NCI-H146 (cell line): ENCODE measurements at places on chromosomes 2 and 18.

DNA sequence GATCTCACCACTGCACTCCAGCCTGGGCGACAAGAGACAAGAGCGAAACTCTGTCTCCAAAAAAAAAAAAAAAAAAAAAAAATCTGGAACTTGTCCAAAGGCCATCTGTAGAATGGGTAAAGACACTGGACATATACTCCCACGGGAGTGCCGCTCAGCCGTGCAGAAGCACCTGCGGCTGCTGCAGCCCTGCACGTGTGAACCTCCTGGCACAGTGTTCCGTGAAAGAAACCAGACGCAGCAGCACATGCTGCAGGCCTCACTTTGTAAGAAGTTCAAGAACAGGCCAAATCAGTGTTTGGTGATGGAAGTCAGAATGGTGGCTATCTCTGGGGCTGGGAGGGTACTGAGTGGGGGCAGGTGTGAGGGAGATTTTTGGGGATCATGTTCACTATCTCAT, 6.5 kb downstream of the CHRND start:
- no peak for DNase-seq

- DNase-seq, result no peak
Measured at GRCh38 chr2:23587341-23587880, 202.4 kb downstream of the KLHL29 start.

GRCh38 chr2:115910270-115910669, 1467.8 kb downstream of the DPP10 start:
- no peak for DNase-seq

DNA sequence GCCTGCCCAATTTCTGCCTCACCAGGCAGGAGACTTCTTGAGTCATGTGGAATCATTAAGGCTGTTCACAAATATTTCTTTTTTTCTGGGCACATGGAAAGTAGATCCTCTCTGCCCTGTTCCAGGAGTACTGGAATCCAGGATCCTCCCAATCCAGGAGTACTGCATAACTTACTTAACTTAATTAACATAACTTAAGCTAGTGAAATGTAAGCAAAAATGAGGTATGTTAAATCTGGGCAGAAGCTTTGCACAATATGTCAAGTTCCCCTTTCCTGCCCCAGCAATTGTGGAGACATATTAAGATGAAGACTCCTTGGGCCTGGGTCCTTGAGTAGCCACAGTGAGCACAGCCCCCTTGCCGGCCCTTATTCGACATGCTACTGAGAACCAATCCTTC, 3.2 kb downstream of the CD207 start:
- DNase-seq, result no peak

DNA sequence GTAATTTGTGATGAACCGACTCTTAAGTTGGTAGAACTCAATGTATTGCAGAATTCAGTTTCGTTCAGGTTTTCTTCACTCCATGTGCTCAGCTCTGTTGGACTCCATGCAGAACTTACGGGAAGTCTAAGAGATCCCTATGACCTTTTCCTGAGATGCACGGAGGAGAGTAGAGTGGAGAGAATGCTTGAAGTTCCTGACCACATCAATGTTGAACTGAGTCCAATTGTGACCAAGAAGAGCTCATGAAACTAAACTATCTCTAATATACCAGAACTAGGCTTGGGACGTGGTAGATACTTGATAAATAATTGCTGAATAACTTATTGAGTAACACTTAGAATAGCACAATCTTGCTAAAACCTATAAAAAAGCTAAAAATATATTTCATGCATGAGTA, 47.2 kb downstream of the TMEM178A start:
- DNase-seq, result no peak

GRCh38 chr2:111986116-111986900, 68.8 kb upstream of the TMEM87B start:
- DNase-seq, result no peak

- no peak for DNase-seq
Measured at GRCh38 chr2:228681979-228682378, 500.5 kb upstream of the SPHKAP start.

- DNase-seq, result no peak
Measured at GRCh38 chr2:196160101-196160500, 11.3 kb downstream of the STK17B start.

DNA sequence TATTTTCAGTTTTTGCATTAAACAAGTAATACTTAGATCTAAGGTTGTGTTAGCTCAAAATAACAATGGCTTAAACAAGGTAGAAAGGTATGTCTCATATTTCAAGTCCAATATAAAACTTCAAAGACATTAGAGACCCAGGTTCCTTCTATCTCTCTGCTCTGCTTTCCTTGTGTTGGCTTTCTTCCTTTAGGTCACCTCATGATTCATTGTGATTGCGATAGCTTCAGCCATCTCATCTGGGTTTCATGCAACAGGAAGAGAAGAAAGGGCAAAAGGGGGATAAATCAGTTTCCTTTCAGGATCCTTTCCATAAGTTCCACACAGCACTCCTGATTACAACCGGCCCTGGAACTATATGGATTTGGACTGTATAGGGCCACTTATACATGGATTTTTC, 16.0 kb upstream of the TBR1 start:
- DNase-seq, result no peak

- DNase-seq, result no peak
Measured at GRCh38 chr2:214203744-214204289, 207.0 kb upstream of the VWC2L start.

DNA sequence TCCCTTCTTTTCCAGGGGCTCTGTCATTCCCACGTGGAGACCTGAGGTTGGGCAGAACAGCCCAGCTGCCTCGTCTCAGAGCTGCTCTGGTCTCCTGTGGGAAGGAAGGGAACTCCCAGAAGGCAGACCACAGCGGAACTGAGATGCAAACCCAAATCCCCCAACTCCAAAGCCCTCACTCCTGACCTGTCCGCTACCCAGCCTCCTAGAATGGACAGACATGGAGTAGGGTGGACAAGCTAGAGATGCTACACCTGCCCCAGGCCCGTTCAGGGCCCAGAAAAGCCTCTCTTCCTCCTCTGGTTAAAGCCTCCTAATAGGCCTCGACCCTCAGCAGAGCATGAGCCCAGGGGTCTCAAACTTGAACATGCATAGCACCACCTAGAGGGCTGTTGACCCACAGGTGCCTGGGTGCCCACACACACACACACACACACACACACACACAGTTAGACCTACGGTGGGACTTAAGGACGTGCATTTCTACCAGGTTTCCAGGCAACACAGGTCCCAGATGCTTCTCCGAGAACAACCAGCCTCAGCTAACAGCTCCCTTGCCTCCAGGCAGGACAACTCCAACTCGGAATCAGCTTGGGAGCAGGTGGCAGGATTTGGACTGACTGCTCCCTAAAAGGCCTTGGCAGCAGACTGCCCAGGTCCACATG, 93.5 kb downstream of the TNS1 start:
- no peak for DNase-seq

DNA sequence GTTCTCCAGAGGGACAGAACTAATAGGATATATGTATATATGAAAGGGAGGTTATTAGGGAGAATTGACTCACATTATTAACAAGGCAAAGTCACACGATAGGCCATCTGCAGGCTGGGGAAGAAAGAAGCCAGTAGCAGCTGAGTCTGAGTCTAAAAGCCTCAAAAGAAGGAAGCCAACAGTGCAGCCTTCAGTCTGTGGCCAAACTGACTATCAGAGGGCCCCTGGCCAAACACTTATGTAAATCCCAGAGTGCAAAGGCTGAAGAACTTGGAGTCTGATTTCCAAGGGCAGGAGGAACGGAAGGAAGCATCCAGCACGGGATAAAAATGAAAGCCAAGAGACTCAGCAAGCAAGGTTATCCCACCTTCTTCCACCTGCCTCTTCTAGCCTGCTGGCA, 108.0 kb upstream of the LDLRAD4 start:
- no peak for DNase-seq

DNA sequence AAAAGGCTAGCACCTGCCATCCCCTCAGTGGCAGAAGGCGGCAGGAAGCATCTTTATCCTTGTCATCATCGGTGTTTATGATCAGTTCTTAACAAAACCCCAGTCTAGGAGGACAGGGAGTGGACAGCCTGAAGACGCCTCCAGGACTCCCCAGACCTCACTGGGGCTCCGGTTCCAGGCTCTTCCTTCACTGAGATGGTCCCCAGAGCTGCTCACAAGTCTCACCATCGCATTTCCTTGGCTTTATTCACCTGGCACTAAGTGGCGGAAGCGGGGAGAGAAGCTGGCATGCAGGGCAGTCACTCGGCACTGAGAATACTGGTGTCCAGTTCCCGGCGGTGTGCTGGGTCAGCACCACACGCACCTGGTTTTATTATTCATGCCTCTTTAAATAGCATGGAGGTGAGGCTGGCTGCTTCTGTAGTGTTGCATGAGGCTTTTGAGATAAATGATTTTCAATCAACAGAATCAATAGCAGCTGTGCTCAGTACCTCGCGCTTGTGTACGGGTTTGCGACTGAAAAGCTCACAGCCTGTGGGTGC, 68.7 kb downstream of the CABLES1 start:
- no peak for DNase-seq

GRCh38 chr2:128682266-128682665, 363.6 kb upstream of the HS6ST1 start:
- no peak for DNase-seq

- DNase-seq, result no peak
Measured at GRCh38 chr2:73821227-73821626, 7.5 kb upstream of the STAMBP start.

DNA sequence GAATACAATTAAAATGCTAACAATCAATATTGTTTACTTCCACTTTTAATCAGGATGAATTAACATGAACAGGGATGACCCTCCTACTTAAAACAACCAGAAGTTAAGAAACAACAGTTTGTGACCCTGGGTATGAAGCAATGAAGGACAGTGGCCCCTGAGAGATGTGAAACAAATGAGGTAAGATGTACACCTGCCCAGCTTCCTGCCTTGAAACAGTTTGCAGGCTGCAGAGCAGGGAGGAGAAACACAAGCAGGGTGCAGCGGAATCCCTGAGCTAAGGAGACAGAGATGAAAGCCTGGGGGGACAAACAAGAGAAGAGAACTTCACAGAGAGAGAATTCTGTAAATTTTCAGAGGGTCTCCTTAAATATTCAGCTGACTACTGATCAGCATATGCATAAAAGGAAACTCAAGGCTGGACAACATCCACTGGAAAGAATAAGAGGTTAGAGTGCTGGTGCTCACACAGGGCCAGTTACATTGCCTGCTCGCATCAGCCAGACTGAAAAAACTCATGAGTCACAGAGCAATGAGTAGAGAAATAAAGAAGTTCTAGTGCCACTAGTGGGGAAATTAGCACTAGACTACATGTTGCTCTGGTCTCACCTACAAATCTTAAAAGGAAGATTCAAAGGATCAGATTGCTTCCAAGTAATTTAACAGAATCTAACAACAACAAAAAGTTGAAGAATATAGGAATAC, 106.4 kb downstream of the PID1 start:
- DNase-seq, result peak; percentile 37

DNA sequence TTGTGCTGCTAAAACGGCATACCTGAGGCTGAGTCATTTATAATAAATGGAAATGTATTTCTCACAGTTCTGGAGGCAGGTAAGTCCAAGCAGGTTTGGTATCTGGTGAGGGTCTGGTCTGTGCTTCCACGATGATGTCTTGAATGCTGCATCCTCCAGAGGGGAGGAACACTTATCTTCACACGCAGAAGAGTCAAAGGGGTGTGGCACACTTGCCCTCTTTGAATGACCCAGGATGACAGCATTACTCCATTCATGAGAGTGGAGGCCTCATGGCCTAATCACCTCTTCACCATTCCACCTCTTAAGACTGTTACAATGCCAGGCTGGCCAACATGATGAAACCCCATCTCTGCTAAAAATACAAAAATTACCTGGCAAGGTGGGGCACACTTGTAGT, 61.0 kb downstream of the NCAPH start:
- no peak for DNase-seq

GRCh38 chr2:106034325-106034724, 159.8 kb downstream of the UXS1 start:
- no peak for DNase-seq

- peak; percentile 33 for DNase-seq
Measured at GRCh38 chr2:173982918-173983317, 17.7 kb upstream of the SP3 start.

GRCh38 chr18:29892960-29893558, 1149.5 kb downstream of the DSC3 start:
- DNase-seq, result no peak

DNA sequence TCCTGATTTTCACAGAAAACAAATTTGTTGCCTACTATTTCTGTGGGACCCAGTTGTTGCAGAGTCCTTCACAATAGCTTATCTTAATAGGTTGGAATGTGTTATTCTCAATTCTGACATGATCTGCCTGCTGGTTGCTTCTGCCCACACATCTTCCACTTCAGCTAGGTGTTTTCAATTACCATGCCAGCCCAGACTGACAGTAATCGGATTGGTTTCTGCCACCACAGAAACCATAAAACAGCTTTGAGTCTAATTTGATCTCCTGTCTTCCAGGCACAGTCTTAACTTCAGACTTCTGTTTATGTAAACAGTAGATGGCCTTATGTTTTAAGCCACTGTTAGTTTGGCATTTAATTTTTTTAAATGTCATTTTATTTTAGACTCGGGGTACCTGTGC, 248.2 kb upstream of the RBMS1 start:
- no peak for DNase-seq

DNA sequence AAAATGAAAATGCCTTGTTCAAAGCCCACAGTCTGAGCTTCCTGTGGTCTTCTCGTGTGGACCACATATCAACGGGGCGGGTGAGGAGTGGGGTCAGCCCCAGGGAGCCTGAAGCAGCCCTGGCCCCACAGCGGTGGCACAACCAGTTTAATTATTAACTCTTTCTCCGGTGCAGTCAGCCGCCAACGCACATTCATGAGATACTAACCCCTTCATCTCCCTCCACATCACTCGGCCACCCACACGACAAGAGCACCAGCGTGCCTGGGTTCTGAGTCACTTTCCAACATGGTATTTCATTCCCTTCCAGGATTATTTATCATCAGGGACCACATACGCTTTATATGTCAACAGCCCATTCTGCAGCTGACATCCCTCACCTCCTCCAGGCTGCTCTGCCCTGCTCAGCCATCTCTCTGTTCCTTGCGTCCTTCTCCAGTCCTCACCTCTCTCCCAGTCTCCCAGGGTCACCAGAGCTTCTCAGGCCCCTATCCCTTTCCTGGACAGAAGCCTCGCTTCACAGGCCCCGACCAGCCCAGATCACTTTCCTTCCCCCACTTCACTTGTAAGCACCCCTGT, 48.0 kb upstream of the ID2 start:
- no peak for DNase-seq

GRCh38 chr2:177545981-177546585, 153.5 kb downstream of the AGPS start:
- no peak for DNase-seq

DNA sequence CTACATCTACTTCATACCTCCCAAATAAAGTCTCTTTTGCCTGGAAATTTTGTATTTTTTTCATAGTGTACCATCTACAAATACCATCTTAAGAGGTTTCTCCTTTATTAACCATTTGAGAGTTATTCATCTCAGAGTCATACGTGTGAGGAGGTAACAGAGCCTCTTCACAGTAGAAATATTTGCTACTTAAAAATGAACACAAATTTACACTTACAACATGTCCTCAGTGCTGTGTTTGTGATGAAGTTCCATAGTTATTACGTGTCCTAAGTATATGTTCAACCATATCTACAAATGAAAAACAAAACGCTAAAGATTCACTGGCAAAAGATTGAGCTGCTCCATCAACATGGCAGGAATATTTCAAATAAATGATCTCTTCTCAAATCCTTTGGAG, 48.5 kb upstream of the HNRNPA3 start:
- no peak for DNase-seq
